Forelimb muscle (tissue), 1 donor: ENCODE measurements at places on chromosomes 16 and 17. TPM values are rescaled to one million over a fixed set of nuclear protein-coding genes. Genes with fewer than 3 reads are reported as not detected.

The TMEM92 gene
- polyA plus RNA-seq = 0.76 TPM

DNA sequence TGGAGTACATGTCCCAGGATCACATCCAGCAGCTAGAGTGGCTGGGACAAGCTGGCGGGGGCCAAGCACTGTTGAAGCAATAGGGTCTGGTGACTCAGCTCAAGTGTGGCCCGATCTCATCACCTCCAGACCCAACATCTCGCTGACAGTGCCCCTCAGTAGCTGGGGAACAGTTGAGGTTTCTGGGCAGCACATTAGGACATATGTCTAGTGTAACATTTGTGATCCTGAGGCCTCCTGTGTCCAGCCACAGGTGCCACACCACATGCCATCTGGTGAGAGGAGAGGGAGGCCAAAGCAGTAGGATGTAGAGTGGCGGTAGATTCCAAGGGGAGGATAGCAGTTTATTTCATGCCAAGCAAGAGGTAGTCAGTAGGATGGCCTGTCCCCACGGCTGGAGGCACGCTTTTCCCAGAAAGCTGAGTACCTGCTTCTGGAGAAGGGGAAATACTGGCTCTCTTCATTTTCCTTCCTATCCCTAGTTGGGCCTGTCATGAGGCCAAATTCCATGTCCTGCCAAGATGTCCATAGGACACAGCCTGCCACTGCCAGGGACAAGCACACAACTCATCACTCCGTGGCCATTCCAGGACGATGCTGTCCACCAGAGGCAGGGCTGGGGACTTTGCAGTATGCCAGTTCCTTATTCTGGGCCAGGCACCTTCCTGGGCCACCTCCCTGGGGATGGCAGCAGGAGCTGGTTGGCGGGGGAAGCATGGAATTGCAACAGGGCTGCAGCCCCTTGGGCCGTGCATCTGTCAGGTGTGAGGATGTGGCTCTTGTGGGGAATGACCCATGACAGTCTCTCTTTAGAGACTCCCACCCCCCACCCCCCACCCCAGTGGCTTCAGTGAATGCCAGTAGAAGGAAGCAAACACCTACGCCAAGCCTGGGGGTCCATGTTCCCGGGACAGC is 24.0 kb downstream of the GGA3 start:
- DNase-seq = no peak

DNA sequence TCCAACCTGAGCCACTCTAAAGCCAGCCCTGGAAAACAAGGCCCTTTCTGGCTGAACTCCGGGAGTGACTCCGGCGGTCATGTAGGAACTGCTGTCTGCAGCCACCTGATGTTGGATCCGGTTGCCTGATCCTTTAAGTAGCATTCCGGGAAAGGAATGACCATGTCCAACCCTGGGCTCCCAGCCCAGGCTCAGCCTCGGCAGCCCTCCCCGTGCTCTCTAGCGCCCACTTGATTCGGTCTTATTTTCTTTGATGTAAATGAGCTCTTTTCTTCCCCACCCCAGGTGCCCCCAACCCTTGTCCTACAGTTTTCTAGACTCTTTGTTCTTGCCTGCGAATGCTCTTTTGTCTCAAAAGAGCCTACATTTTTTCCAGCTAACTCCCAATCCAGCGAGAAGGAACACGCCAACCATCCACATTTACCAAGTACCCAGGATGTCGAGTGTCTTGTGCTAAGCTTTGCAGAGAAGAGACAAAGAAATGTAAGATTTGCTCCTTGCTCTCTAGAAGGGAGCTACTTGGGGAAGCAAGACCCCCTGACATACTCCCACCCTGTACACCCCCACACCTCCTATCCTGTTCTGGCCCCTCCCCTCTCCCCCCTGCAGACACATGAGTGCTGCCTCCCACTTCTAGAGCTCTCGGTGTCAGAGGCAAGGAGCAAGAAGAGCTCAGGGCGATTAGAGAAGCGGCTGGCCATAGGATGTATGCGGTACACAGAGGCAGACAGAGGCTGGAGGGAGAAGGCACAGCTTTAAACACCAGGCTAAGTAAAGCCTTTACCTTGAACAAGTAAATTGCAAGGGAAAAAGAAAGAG is 53.8 kb downstream of the COG7 start:
- peak; percentile 50 for DNase-seq

DNA sequence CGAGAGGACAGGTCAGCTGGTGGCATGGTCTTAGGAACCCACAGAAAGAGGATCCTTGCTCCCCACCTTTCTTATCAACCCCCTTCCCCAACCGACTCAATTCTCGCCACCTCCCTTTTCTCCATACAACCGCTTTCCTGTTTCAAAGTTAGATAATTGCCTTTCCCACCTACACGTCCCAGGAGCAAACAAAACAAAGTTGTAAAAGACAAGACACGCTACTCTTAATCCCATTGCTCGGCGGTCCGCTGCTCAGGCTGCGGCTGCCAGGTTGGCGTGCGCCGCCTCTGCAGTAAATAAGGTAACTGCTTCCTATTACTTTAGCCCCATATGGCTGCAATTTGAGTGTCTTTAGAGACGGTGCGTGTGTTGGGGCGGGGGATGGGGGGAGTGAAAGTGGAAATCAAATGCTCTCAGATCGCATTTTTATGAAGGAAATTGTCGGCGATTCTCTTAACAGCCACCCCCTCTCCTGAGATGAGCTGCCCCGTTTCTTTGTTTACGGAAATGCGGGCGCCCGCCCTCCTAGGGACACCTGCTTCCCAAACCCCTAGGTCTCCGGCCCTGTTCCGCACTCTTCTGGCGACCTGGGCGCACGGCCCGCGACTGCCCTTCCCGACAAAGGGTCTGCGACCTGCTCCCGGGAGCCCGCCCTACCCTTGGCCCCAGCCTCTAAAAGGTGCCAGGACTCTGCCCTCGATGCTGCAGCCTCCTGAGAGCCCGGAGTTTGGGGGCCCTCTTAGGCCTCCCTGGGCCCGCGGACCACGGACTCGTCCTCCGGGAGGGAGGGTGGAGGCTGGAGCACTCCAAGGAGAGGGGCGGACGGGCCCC is 3.7 kb upstream of the CBX8 start:
- no peak for DNase-seq

The KANSL1 gene
- polyA plus RNA-seq = 38.7 TPM

The GINS2 gene
- 7.4 TPM for polyA plus RNA-seq

DNA sequence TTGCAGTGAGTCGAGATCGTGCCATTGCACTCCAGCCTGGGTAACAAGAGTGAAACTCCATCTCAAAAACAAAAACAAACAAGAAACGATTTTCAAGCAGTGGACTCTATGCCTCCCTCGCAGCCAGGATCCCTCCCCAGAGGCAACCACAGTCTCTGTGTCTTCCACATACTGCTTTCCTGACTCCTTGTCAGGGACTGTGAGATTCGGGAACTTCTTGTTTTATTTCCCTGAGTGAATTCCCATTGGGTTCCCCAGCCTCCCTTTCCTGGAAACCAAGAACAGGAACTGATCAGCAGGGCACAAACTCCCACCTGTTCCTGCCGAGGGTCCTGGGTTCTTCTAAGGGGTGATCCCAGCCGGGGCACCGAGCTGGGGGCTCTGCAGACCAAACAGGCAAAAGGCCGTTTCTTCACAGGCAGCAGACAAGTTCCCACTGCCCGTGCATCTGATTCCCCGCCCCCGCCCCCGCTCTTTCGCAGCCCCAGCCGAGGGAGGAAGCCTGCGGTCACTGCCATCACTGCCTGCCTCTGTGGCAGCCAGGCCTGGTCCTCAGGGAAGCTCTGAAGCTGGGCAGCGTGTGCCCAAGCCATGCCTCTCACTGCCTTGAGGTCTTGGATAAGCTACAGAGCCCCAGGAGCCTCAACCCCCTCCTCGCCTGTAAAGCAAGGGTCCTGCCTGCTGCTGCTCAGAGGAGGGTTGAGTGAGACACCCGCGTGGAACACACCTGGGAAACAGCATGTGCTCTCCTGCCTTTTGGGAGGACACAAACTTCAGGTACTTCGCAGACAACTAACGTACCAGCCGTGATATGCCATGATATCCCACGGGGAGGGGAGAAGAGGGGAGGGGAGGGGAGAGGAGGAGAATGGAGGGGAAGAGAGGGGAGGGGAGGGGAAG is 5.5 kb upstream of the PIEZO1 start:
- DNase-seq = no peak

DNA sequence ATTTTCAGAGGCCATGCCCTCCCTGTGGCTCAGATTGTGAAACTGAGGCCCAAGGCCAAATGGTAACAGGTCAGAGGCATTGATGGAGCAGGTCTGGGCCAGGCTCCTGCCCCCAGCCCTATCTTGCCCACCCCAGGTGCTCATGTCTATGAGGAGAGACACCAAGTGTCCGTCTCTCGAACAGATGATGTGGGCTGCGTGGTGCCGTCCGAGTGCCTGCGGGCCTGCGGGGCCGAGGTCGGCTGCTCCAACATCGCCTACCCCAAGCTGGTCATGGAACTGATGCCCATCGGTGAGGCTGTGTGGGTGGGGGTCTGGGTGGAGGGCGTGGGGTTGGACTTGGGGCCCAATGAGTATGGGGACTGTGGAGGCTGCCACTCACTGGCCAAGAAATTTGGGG is 8.7 kb upstream of the FAM83G start:
- no peak for DNase-seq

The ZG16 gene
- not detected for polyA plus RNA-seq

DNA sequence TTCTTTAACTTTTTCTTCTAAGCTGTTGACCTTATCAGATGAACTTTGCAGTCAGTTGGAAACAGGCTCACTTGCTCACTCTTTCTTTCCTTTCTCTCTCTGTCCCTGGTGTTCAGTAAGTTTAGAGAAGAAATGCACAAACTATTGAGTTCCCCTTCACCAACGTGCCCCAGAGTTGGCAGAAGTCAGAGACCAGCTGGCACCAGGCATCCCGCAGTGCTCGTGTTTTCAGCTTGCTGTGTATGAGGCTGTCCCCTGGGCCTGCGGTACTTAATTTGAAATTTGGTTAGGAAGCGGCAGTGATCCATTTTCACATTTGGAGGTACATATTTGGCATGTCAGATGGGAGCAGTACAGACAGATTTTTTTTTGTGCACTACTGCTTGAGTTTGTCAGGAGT is 258.6 kb downstream of the SNX29 start:
- DNase-seq = no peak

DNA sequence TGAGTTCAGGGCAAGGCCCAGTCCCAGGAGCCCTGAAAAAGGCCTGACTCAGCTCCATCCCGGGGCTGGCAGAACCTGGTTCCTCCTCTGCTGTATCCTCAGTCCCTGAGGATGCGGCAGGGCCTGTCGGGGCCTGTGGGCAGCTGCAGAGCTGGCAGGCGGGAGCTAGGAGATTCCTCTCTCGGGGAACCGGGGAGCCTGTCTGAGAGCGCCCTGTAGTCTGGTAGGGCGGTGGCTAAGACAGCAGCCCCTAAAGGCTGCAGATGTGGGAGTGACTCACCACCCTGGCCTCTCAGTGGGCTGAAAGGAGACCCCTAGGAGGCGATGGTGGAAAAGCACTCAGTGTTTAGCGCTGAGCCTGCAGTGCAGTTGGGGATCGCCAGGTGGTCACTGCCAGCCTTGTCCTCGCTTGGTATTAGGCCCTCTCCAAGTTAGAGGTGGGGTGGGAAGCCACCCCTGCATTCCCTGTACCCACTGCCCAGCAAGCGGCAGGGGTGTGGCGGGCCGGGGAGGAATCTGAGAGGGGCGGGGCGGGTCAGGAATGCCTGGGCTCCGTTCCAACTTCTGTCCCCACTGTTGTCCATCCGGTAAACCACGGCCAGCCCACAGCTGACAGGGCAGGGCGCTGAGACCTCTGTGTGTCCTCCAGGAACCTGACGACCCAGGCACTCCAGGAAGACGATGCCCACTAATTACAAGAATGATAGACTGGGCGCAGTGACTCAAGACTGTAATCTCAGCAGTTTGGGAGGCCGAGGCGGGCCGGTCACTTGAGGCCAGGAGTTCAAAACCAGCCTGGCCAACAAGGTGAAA is 29.5 kb upstream of the CDH1 start:
- no peak for DNase-seq

DNA sequence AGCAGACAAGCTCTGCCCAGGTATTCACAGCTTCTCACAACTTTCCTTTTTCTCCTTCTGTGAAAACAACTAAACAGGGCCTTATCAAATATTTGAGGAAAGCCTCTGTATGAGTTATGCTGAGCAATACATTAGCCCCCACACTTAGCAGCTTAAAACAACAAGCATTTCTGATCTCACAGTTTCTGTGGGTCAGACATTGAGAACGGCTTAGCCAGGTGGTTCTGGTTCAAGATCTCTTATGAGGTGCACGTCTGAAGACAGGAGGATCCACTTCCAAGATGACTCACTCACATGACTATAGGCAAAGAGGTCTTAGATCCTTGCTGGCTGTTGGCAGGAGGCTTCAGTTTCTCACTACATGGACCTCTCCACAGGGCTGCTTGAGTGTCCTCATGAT is 181.4 kb upstream of the WSCD1 start:
- DNase-seq = no peak

The CES5A gene
- not detected for polyA plus RNA-seq

The ULK2 gene
- polyA plus RNA-seq = 20.0 TPM

DNA sequence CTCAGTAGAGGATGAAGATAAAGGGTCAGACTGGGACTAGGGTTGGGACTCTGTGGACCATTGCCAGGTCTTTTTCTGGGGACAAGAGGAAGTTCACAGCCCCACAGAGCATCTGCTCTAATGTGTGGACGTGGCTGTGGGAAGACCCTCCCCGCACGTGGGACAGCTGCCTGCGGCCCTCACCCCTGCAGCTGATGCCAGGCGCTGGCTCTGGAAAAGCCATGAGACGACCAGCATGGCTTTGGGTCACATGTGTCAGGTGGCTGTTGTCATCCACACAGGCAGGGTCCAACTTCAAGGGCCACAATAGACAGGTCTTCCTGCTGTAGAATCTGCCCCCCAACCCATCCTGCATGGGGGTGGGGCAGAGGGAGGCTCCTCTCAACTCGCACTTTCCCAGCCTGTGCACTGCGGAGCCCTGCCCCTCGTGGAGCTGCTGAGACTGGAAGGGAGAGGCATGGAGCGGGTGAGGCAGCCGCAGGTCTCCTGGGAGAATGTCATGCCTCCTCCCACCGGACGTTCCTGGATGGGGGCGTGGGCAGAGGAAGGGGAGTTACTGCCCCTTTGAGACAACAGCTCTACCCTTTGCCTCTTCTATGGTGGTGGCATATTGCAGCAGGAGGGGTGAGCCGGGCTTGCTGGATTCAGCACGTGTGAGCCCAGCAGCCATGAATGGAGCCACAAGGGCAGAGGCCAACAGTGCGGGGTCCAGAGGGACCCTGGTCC is 53.4 kb downstream of the PIMREG start:
- no peak for DNase-seq

The ERI2 gene
- polyA plus RNA-seq = 17.2 TPM

The CACNA1G gene
- polyA plus RNA-seq = 6.6 TPM

DNA sequence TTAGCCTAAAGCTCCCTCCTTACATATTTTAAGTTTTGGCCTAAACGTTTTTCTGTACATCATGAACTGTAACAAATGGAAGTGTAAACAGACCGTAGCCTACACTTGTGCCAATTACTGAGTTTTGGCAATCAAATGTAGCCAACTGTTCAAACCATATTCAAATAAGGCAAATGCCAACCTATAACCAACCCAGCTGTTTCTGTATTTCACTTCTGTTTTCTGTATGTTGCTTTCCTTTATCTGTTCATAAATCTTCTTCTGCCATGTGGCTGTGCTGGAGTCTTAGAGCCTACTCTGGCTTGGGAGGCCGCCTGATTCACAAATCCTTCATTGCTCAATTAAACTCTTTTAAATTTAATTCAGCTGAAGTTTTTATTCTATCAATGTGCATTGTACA is 6.9 kb upstream of the C16orf78 start:
- DNase-seq = no peak
